ENCODE measurements at places on chromosomes 13 and 19. TPM values are rescaled to one million over a fixed set of nuclear protein-coding genes. Genes with fewer than 3 reads are reported as not detected.

Gene LACC1
- 15.7 TPM for total RNA-seq

Gene LILRA2
- not detected for total RNA-seq

Gene WDR62
- 16.1 TPM for total RNA-seq

Gene SCAMP4
- total RNA-seq: 67.9 TPM

Gene BCAM
- 5.7 TPM for total RNA-seq

Gene STAP2
- 30.2 TPM for total RNA-seq

Gene HSPB6
- total RNA-seq: 0.10 TPM

Gene CNMD
- not detected for total RNA-seq

Gene IL17D
- total RNA-seq: 0.10 TPM

Gene ZNF132
- total RNA-seq: 4.8 TPM

Gene NBEA
- 2.5 TPM for total RNA-seq

Gene SUGP1
- total RNA-seq: 29.3 TPM

Gene GGACT
- total RNA-seq: 2.2 TPM

DNA sequence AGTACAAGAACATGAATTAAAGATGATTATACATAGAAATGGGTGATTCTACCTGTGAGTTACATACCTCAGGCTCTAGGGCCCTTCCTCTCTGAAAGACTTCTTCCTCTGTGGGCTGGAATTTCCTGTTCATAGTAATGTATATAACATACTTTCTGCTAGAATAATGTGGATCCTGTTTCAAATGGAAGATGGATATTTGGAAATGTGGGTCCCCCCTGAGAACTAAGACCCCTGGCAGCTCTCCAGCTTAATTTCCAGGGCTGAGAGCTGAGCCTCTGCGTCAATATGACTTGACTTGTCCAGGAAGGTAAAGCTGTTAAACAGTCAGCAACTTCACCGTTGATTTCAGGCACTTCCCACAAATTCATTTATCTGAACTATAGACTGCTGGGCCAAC is 296.3 kb downstream of the NALCN start:
- no peak for DNase-seq

- DNase-seq: no peak
Observed at GRCh38 chr13:87172166-87172835, 498.9 kb upstream of the SLITRK5 start.

- DNase-seq: no peak
Observed at GRCh38 chr19:55688422-55689218, 13.6 kb downstream of the EPN1 start.

DNA sequence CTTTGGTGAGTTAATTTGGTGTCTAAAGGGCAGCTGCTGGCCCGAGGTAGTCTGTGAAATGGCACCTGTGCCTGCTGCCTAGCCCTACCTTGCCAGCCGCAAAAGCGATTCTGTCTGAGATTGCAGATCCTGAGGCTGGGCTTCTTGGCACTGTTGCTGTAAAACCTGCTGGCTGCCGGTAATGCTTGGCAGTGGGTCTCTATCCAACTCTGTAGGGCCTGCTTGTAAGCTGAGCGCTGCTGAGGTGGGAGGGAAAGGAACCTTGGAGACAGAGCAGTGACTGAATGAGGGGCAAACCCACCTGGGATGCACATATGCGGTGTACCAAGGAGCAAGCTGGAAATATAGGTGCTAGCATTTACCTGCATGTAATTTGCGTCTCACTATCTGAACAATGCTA is 11.7 kb downstream of the LCP1 start:
- DNase-seq: no peak

DNA sequence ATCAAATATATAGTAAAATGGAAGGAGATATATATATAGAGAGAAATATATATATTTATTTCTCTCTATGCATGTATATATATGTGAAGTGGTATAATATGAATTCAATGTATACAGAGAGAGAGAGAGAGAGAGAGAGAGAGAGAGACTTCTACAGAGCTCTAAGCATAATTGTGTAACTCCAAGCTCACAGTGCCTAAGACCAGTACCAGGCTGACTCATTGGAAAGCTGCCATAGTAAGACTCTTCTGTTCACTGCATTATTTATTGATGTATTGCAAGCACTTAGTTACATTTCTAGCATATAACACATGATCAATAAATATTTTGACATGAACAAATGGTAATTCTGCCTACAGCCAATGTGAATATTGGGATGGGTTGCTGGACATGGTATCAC is 1734.7 kb downstream of the SLITRK1 start:
- no peak for DNase-seq

GRCh38 chr13:79423801-79424642 is 18.0 kb upstream of the RBM26 start:
- DNase-seq: peak; percentile 53

DNA sequence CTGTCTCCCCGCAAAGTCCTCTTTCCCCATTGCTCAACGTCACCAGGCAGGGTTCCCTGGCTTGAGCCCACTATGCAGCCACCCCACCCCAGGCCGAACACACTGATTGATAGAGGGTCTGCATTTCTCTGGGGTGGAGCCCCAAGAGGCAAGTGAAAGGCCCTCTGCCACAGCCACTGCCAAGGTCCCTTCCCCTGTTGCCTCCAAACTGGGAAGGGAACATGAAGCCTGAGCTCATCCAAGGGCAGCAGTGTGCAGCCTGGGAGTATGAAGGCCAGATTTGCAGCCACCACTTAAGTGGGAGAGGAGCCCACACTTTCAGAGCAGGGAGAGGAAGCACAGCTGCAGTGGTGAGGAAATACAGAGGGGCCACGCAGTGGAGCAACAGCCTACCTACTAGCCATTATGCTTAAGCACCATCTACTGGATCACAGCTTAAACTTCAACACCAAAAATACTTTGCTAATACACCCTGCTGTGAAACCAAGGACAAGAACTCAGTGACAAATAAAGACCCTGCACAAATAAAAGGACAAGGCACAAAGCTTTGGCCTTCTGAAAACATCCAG is 48.6 kb downstream of the UBL3 start:
- peak; percentile 35 for DNase-seq

DNA sequence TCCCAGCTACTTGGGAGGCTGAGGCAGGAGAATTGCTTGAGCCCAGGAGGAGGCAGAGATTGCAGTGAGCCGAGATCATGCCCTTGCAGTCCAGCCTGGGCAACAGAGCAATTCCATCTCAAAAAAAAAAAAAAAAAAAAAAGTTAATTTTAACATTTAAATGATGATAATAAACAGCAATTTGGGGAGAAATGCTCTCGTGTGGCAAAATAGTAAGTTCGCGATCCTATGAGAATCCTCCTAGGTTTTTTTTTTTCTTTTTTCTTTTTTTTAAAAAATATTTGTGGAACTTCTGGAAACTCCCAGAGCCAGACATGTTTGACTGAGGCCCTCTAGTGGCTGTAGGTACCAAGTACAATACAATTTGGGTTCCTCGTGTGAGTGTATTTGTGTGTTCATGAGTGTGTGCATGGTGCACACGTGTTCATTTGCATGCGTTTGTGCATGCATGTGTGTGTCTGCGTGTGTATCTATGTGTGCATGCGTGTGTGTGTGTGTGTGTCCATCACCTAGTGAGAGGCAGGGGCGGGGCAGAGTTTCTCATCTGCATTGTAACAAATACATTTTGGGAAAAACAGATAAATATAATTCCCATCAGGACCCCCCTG is 31.2 kb downstream of the TMPRSS9 start:
- DNase-seq: peak; percentile 72

DNA sequence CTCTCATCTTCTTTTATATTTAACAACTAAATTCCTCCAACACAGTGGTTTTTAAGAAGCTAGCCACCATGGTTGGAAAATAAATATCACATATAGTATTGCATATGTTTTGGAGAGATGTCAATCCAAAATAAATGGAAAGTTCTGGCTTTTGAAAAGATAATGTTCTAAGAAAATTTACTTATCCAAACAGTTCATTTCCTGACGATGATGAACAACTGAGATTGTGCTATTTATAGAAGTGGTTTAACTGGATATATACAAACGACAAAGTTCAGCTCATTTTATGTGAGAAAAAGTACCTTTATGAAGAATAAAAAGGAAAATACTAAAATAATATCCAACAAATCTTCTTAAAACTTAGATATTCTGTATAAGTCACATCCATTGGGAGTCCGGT is 174.7 kb downstream of the MZT1 start:
- no peak for DNase-seq

- peak; percentile 59 for DNase-seq
Observed at GRCh38 chr13:76455960-76456359, 430.2 kb downstream of the KCTD12 start.

GRCh38 chr13:99605420-99606323 is 104.4 kb downstream of the TM9SF2 start:
- peak; percentile 36 for DNase-seq

GRCh38 chr19:56119582-56119978 is 1.5 kb downstream of the ZNF787 start:
- peak; percentile 43 for DNase-seq

GRCh38 chr19:48696353-48697010 is 711 bp downstream of the FUT2 start:
- no peak for DNase-seq

- DNase-seq: no peak
Observed at GRCh38 chr13:56988543-56988942, 152.2 kb upstream of the PRR20A start.

DNA sequence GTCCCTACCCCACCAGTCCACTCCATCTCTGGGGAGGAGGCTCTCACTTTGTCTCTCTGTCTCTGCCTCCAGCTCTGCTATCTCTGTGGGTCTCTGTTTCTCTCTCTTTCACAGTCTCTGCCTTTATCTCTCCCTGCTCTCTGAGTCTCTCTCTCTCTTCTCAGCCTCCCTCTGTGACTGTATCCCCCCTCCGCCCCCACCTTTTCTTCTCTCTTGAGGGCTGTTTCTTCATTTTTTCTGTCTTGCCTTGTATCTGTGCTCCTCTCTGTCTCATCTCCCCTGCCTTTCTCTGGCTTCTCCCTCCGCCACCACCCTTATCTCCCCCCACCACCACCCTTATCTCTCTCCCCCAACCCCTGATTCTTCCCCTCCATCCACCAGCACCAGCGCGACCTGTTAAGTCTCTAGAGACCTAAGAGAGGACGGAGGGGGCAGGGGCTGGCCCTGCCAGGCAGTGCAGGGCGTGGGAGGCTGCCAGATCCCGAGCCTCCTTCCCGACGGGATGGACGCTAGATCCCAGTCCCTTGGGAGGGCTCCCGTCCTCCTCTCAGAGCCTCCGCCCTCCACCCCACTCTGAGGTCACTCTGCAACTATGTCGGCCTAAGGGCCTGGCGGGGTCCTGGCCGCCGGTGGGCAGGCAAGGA is 1.0 kb downstream of the AXL start:
- peak; percentile 78 for DNase-seq

- no peak for DNase-seq
Observed at GRCh38 chr13:51346397-51346796, 6.9 kb downstream of the SERPINE3 start.

DNA sequence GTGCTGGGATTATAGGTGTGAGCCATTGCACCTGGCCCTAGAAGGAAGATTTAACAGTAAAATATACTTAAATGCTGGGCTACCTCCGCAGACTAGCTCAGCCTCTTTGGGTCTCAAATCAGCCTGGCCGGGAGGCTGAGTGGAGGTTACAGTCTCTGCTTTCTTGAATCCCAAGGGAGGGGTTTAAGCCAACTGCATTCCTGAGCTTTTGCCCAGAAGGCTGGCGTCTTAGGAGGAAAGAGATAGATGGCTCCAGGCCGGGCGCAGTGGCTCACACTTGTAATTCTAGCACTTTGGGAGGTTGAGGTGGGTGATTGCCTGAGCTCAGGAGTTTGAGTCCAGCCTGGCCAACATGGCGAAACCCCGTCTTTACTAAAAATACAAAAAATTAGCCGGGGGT is 623 bp upstream of the C5AR1 start:
- no peak for DNase-seq

DNA sequence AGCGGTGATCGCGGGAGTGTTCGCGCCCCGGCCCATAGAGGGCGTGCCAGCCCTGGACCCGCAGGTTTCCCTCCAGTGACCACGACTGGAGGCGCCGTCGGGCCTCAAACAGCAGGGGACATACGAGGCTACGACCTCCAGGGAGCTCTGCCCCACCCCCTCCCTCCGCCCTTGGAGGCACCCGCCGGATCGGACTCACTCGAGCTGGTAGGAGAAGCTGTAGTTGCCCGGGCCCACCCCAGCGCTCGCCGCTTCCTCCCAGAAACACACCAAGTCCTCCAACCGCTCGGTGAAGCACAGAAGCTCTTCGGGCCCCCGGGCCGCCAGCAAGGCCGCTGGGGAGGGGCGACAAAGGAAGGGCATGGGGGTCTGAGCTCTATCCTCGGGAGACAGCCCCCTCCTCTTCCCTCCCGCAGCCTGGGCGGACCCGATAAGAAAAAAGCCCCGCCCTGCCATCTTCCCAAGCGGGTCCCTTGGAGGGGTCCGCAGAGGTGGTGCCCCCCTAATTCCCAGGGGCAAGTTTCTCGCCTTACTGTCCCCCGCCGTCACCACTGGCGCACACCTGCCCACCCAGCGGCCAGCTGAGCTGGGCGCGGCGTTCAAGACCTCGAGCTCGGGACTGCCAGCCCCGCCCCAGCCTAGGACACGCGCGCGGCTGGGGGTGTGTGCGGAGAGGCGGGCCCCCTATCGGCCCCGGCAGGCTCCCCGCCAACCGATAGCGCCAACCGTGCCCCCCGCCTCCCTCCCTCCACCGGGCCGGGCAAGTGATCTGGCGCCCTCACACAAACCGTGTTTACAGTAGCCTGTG is 1.0 kb downstream of the EPOR start:
- DNase-seq: peak; percentile 42

- DNase-seq: peak; percentile 61
Observed at GRCh38 chr13:43905435-43906031, 25.8 kb downstream of the LACC1 start.

- no peak for DNase-seq
Observed at GRCh38 chr13:73251626-73252265, 192.9 kb downstream of the KLF5 start.

- DNase-seq: no peak
Observed at GRCh38 chr19:11261431-11261970, 823 bp downstream of the DOCK6 start.

DNA sequence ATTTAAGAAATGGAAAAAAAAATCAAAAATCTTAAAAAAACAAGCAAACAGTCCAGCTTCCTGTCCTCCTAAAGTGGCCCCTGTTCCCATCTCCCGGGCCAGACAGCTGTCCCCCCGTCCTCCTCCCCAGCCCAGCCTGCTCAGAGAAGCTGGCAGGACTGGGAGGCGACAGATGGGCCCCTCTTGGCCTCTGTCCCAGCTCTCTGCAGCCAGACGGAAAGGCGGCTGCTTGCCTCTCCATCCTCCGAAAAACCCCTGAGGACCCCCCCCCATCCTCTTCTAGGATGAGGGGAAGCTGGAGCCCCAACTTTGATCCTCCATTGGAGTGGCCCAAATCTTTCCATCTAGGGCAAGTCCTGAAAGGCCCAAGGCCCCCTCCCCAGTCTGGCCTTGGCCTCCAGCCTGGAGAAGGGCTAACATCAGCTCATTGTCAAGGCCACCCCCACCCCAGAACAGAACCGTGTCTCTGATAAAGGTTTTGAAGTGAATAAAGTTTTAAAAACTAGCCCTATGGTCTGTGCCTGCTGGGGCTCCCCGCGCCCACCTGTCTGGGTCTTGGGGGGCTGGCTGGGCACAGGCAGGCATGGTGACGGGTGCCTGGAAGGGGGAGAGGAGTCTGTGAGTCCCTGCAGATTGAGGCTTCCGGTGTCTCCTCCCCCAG is 3.8 kb downstream of the GADD45GIP1 start:
- peak; percentile 43 for DNase-seq

GRCh38 chr19:48970139-48970766 is 5.1 kb downstream of the FTL start:
- no peak for DNase-seq

- DNase-seq: peak; percentile 78
Observed at GRCh38 chr13:40589285-40590109, 76.9 kb downstream of the FOXO1 start.

- no peak for DNase-seq
Observed at GRCh38 chr13:106691341-106691740, 123.4 kb upstream of the ARGLU1 start.

GRCh38 chr13:34942732-34943435 is 814 bp downstream of the NBEA start:
- DNase-seq: no peak
